ENCODE measurements at places on chromosomes 1 and 21.

GRCh38 chr1:238499021-238499420 lies 608.3 kb upstream of the ZP4 start:
- no peak for ATAC-seq

DNA sequence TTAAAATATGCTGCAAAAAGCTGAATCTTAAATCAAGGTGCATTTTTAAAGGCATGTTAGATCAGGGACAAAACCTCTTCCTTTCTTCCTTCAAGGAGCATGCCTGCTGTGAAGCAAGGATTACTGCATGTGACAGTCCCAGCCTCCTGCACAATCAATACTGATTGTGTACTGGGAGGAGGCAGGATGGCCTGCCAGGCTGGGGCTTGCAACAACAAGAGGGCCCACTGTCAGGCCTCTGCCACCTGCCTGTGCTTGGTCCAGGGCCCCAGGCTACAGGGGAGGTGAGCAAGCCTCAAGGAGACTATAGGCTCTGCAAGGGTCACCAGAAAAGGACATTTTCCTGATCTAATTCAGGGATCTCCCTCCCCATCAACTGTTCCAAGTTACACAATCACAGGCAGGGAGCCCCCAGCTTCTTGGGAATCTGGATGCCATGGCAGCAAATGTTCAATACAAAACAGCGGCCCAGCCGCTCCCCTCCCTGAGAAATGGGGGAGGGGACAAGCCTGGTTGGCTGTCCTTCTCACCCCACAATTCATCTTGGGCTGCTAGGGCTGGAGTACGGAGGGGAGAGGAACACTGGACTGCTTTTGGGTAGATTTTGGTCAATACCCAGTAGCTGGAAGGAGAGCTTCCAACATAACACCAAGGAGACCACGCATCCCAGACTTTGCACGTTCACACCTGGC lies 76.7 kb downstream of the SSBP3 start:
- no peak for ATAC-seq

GRCh38 chr1:243705585-243705984 lies 144.5 kb downstream of the AKT3 start:
- ATAC-seq, result no peak

- ATAC-seq, result no peak
Observed at GRCh38 chr1:26340047-26340481, 13.9 kb downstream of the CRYBG2 start.

DNA sequence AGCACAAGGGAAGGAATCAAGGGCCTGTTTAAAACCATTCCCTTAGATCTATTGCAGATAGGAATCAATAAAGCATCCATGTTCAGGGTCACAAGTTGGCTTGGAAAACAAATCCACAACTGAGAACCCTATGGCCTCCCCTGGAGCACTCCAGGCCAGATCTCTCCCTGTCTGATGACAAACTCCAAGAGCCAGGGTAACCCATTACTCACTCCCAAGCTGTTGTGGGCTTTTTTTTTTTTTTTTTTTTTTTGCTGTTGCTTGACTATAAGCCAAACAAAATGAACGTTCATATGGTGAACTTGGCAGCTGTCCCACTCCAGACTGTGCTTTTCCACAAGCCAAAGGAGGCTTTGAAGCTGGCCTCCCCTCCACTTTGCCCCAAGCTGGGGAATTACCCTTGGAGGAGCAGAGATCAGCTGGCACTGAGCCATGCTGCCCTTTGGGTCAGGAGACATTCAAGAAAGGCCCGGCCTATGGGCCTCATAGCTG lies 35.7 kb upstream of the VAV3 start:
- ATAC-seq, result no peak

DNA sequence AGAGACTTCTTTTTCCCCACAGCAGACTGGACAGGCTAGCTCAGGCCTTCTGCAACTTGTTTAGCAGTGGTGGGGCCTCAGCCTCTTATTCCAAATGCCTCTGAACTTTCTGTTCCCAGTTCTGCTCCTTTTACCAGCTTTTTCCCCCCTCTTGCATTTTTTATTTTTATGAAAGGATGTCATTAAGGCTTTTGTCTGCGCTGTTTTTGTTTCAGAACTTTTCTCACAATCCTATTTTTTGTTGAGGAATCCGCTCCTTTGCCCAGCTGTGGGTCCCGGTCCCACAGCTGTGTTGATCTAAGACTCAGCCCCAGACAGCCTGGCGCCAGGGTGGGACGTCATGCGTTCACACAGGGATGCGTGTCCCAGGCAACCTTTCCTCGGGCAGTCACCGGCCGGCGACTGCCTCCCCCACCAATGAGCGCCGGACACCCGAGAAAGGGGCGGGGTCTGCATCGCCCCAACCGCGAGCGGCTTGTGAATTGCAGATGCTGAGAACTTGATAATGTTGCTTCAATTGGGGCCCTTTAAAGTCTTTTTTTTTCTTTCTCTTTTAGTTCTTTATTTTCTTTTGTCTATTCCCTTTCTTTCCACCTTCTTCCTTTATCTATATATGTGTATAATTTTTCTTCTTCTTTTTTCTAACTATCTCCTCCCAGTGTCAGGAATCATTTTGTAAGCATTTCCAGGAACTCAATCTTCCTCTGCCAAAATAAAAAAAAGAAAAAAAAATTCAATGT lies 3.0 kb upstream of the ID3 start:
- ATAC-seq, result peak; percentile 53

DNA sequence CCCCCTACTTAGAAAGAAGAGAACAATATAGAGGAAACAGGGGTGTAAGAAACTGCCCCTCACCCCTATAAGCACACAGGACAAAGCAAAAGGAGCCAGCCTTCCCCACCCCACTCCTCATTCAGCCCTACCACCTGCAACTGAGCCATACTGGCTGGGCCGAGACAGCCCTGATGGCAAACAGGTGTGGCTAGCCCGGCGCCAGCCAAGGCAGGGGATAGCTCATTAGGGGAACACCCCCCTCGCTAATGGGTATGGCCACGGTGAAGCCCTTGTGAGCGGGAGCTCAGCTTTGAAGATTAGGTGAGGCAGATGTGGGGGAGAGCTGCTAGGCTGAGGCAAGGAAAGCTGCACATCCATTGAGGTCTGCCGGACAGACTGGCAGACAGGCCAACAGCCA lies 65.5 kb downstream of the ERI3 start:
- no peak for ATAC-seq

- no peak for ATAC-seq
Observed at GRCh38 chr1:172269644-172270043, 150.8 kb upstream of the C1orf105 start.

GRCh38 chr1:25505656-25506385 lies 37.6 kb upstream of the LDLRAP1 start:
- ATAC-seq, result no peak

DNA sequence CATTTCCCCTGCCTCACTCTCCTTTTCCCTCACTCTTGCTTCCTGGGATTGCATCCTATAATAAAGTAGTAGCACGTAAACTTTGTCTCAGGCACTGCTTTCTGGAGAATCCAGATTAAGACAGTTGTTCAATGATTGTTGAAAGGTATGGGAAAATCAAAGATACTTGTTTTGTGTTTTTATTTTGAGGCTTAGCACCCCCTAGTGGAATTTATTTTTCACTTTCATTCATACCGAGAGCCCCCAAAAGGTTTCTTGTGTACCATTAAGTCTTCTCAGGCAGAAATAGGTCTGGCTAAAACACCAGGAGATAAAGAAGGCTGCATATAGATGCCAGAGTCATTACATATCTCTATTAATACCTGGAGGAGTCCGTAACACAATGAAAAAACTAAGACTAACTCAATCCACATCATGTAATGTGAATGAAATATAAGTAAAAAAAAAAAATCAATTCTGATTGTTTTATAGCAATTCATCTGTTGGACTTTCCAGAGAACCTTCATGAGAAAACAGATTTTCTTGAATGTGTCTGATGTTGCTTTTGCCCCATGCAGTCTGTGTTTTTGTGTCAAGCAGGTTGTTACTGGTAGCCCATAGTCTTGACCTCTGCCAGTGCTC lies 103.5 kb downstream of the RPE65 start:
- ATAC-seq, result no peak

DNA sequence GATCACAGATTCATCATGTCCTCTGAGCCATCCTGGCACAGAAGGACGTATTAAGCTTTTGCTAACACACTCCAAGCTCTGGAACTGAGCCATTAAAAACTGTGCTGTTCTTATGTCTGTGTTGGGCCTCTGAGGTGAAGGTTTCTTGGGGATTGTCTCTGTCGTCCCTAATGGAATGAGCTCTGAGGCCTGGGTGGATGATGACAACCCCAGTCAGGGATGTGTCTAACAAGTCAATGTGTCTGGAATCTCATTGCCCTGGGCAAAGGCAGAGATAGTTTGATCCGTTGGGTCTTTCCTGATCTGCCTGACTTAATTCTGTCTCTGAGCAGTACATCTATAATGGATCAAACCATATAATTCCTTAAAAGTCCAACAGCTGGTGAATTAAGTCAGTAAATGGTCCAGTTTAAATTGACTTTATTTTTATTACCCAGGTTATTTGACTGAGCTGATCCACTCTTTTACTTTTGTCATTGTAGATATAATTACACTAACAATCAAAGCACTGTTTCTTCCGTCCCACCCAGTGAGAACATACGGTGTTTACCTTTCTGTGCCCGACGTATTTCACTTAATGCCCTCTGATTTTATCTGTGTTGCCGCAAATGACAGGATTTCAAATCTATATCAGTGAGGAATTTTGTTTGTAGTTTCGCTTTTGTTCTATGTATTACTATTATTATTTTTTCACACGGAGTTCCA lies 38.8 kb upstream of the OR2B11 start:
- no peak for ATAC-seq

Data from stimulated activated memory B cell treated with anti-CD40 and anti-IgM and Interleukin-4, amounts not matched to agents 10 μg/mL and 1 μg/mL and 100 μg/mL, for 72 hours (primary cell).